Body of pancreas (tissue), 4 donors: ENCODE measurements at places on chromosomes 1 and 21. TPM values are rescaled to one million over a fixed set of nuclear protein-coding genes. Genes with fewer than 3 reads are reported as not detected.

- no peak for DNase-seq
These were observed 24.2 kb upstream of the EYA3 start for GRCh38 chr1:28112388-28113241.

DNA sequence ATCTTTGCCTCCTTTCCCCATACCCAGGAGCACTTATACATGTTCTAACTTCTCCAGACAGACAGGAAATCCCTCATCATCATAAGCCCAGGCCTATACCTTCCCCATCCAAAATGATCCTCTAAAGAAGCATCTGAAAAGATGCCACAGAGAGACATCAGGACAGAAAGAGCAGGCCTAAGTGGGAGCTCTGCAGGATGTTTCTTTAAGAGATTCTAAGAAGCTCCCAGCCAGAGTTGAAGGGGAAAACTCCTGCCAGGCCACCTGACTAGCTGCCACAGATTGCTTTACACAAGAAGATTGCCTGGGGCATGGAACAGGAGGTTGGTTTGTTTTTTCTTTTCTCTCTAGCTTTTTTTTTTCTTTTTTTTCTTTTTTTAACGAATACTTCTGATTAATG is 275.8 kb downstream of the VAV3 start:
- no peak for DNase-seq

DNA sequence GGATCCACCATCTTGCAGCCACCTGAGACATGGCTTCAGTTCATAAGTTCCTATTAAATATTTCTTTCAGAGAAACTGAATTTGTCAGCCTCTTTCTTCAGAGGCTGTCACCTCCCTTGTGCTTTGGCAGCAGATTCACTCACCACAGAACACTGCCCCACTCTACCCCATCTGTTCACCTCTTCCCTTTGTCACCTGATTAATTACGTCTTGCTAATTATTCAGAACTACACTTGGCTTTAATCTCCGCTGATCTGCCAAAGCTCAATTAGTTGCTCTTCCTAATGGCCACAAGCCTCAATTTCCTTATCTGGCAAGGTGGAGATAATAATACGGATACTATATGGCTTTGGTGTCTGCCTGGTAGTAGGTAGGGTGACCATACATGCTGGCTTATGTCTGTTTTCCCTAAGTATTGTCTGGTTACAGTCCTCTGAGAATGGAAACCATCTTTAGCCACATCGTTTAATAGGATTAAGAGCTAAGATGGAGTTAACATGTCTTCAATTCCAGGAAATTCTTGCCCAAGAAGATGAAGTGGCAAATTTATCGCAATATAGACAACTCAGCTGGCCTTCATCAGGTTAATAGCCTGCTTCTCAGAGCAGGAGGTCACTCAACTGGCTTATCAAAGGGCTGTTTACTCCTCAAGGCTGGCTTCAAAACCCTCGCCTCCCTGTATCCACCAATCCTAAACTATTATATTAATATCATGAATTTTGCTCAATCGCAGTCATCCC is 58.2 kb upstream of the ADAR start:
- no peak for DNase-seq

DNA sequence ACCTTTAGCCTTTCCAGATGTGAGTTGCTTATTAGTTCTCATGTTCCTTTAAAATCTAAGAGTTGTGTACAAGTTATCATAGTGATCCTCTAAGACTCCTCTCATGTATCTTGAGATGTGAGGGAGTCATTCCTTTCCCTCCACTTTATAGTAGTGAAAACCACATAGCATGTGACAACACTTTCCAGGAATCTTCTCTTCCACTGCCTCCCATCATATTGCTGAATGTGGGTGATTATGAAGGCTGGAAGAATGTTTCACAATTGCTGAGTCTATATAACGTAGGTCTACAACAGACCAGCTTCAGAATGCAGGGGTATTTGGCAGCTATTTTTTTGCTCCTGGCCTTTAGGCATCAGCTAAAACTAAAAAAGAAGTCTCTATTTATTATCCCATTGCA is 44.7 kb upstream of the LRRC7 start:
- no peak for DNase-seq

- DNase-seq: no peak
These were observed 14.1 kb upstream of the TTC34 start for GRCh38 chr1:2815551-2815950.

DNA sequence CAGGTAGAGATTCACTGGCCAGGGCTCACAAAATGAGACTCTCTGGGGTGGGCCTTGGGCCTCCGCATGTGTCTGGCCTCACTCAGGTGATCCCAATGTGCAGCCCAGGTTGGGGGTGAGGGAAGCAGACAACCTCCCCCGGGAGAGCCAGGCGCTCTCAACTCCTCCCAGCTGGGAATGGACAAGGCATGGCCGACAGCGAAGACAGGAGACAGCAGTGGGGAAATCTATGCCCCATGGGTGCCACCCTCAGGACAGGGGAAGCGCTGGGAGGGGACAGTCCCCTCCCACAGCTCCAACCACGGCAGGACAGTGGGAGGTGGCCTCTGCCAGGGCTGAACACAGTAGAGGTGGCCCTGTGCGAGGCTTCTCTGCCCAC is 47.7 kb downstream of the PRDM15 start:
- no peak for DNase-seq

DNA sequence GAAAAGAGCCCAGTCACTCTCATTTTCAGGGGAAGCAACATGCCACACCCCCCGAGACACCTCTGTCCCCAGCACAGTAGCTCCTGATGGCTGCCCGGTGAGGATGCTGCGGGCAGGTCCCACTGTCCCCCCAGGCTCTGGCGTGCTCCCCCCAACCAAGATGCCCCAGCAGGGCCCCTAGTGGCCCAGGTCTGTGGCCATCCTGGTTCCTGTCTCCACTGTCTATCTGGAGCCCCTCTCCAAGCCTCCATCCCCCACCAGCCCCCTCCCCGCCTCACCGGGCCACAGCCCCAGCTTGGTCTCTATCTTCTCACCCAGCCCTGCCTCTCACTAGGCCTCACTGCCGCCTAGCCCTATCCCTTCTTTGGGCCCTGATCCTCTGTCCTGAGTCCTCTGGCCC is 61.8 kb downstream of the UBIAD1 start:
- no peak for DNase-seq

DNA sequence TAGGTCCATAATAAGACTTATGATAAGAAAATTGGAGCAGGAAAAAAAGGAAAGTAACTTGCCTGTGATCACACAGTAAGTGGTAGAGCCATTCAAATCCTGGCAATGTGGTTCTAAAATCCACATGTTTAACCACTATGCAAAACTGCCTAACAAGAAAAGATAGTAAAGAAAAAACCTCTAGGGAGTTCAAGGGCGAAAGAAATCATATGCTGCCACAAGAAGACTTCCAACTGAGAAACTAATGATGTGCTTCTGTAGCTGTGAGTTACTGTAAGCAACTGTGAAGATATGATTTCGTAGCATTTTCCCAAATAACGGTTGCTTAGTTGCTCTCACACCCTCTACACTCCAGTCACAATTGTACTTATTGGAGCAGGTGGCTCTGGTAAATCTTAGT is 20.9 kb upstream of the LYPLAL1 start:
- DNase-seq: no peak

GRCh38 chr1:228923973-228924686 is 188.9 kb downstream of the RHOU start:
- DNase-seq: no peak

The ZNF593OS gene
- not detected for total RNA-seq
